ENCODE measurements at places on chromosomes 6 and 20.
A peak's percentile ranks its signal among the peaks of the same experiment; 100 is the strongest.

- no peak for ATAC-seq
Observed at GRCh38 chr6:38352636-38353035, 287.1 kb downstream of the BTBD9 start.

DNA sequence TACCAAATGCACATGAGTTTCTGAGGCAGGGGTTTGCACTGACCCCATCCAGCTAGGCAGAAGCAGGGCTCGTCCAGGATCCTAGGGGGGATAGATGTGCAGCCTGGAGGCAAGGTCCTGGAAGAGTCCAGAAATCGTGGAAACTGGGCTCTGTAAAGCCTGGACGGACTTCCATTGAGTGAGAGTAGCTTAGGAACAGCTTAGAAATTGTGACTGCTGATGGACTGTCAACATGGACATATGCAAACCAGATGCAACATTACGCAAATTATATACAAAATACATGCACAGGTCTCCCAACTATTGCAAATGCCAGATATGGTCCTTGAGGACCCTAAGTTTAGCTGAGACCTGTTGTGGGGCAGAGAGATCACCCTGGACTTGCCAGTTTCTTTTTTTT lies 4.8 kb upstream of the EMILIN3 start:
- ATAC-seq = no peak

DNA sequence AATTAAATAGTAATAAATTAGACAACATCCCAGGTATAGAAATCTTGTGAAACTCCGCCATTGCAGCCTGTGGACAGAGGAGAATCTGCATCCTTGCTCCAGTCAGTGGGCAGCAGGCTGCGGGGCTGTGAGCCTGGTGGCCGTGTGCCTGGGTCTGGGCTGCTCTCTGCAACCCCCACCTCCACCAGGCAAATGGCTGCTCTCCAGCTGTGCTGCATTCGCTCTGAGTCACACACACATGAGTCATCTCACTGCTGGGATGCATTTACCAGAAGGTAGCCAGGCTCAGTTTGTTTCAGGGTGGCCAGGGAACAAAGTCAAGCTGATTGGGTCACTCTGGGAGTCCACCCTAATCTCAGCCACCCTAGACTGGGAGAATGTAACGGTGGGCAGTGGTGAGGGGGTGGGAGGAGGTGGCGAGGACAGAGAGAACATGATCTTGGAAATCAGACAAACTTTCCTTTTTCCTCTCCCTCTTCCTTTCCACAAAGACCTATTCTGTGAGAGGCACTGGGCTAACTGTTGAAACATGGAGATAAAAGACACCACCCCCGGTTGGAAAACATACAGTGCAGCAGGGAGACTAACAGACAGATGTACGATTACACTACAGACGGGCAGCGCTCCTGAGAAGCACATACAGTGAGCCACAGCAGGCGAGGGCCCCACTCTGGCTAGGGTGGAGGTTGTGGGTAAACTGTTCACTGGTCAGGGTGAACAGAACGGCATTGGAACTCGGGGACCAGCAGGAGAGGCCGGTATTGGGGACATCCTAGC lies 59.2 kb downstream of the TRAM2 start:
- peak; percentile 99 for ATAC-seq

DNA sequence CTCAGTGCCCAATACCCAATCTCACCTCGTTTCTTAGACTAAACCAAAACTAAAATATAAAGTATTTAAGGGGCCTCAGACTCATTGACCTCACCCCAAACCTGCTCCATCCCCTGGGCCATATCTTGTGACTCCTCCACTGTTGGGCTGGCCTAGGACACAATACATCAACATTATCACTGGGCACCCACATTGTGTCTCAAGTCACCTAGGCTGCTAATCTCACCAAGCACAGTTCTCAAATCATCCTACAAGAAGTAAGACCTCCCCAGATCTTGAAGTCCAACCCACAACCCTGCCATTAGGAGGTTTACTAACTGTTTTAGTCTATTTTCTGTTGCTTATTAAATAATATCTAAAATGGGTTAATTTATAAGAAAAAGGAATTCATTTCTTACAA lies 96.2 kb downstream of the CRYBG1 start:
- no peak for ATAC-seq

- ATAC-seq = no peak
Observed at GRCh38 chr20:45780159-45780558, 11.5 kb downstream of the WFDC3 start.

GRCh38 chr20:15091421-15092037 lies 754.1 kb upstream of the FLRT3 start:
- ATAC-seq = no peak

DNA sequence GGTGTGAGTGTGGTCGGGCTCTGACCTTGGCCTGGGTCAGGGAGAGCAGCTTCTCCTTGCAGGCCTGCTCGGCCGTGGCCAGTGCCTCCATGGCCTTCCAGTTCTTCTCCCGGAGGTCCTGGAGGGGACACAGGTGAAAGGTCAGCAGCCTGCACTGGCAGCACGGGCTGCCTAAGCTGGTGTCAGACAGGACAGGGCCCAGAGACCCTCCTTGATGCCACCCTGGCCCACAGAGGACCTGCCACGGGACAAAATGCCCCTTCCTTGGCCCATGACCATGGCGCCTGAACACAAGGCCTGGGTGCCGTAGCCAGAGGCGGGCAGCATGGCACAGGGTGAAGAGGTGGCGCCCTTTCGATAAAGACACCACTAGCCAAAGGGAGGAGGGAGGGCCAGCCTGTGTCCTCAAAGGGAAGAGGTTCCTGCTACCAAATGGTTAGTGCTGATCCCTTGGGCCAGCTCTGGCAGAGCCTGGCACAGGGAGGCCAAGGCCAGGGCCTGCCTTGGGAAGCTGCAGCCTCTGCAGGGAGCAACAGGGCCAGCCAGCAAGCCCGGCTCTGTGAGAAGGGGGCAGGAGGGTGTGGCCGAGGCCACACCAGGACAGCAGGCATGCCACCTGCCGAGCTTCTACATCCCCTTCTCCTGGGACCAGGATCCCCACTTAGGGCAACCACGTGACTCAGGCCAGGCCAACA lies 54.8 kb downstream of the DSTN start:
- no peak for ATAC-seq

DNA sequence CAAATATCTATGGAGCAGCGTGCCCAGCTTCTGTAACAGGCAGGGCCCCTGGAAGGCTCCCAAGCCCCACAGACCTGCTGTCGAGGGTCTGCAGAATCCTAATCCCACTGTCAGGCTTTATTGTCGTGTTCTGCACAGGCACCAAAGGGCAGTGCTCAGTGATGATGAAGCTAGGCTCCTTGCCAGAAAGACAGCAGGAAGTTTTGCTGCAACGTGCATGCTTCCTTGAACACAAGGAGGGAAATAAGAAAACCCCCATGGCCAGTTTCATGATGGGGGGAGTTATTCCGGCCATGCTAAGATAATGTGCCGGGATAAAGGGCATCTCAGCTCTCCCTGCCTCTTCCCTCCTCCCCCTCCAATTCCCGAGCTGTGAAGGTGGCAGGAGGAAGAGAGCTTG lies 109.4 kb upstream of the KCNG1 start:
- no peak for ATAC-seq

DNA sequence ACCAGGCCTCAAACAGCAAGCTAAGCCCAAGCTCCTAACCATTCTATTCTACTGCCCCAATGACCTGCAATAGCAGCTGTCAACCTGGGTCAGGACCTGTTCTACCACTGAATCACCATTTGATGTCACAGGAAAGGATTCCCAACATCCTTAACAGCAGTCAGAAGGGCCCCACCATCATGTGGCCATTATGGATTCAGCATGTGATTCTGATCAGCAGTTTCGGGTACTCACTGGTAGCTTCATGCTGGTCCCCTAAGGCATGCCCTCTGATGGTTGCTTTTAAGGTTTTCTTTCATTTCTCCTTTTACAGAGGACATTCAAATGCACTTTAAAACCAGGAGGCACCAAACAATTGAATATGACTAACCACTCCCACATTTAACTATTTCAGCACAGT lies 37.3 kb upstream of the MAP7 start:
- peak; percentile 19 for ATAC-seq

GRCh38 chr6:6734479-6735465 lies 146.3 kb downstream of the LY86 start:
- ATAC-seq = no peak

GRCh38 chr6:160238278-160238711 lies 20.3 kb downstream of the SLC22A2 start:
- no peak for ATAC-seq

DNA sequence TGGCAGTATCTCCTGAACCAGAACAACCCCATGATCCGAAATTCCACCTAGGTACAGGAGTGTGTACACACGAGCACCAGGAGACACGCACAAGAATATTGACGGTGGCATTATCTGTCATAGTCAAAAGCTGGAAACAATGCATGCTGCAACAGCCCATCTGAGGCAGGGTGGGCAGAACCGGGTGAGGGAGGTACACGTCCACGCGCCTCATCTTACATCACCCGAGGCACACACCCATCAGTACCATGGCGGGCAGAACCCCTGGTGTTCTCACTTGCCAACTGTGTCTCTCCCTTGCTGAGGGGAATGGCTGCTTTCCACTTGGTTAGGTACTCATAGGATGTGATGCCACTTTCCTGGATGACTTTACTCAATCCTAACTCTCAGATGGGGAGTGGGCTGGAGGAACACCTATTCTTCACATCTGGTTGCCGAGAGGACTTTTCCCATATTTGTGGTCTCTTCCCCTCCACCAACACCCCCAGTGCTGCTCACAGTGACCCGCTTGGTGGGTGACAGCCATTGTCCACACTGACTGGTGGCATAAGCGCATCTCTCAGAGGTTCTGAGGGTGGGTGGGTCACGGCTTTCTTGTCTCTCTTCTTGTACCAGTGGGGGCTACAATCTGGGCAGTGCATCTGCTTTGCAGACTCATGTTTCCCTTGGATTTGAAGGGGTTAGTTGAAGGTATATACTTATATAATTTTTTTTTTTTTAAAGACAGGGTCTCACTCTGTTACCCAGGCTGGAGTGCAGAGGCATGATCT lies 13.5 kb downstream of the PPP1R3G start:
- no peak for ATAC-seq

GRCh38 chr6:23905133-23905815 lies 220.7 kb upstream of the NRSN1 start:
- no peak for ATAC-seq

GRCh38 chr6:66675906-66676305 lies 968.9 kb upstream of the EYS start:
- ATAC-seq = no peak
